ENCODE measurements at places on chromosomes 2 and 18.

DNA sequence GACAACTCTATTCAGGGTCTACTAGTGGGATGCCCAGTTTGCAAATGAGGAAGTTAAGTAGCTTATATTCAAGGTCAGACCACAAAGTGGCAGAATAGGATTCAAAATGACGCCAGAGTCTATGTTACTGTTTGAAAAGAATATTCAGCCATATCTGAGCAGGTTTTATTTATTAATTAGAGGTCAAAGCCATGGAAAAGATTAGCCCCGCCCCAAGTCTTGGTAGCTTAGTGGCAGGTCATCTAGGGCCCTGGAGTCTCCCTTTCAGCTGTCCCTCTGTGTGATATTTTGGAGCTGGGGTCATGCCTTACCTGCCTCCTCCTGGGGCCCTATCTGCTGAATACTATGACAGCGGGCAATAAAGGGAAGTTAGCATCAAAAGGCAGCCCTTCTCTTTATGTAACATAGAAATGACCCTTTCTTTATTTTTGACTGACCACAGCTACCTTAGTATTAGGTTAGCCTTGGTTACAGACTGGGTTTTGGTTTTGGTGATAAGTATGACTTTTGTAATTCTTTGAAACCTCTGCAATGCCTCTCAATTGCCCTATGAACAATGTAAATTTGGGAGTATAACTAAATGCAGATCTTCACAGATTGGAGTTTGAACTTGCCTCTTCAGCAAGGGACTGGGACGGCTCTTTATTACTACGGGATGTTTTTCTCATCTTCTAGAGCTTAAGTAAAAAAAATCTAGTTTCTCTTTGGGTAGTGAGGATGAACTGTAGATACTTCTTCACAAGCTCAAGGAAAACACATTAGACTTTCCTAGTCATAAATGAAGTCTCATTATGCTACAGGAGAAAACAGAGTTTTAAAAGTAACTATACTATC is 153.0 kb upstream of the ITGA4 start:
- no peak for DNase-seq

DNA sequence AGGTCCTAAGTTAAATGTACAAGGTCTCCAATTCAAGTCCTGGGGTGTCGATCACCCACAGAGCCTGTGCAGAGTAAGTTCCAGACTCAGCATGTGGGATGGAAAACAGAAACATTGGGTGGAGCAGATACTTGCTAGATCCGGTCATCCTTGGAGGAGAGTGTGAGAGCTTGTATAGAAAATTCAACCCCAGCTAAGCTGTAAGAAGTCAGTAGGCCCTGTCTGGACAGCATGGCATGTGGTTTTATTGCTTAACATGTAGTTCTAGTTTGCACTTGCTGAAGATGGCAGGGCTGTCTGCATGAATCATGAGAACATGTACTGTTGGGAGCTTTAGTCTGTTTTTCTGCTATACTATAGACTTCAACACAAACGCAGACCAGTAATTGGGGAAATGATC is 189.6 kb upstream of the RMP24 start:
- DNase-seq = no peak

DNA sequence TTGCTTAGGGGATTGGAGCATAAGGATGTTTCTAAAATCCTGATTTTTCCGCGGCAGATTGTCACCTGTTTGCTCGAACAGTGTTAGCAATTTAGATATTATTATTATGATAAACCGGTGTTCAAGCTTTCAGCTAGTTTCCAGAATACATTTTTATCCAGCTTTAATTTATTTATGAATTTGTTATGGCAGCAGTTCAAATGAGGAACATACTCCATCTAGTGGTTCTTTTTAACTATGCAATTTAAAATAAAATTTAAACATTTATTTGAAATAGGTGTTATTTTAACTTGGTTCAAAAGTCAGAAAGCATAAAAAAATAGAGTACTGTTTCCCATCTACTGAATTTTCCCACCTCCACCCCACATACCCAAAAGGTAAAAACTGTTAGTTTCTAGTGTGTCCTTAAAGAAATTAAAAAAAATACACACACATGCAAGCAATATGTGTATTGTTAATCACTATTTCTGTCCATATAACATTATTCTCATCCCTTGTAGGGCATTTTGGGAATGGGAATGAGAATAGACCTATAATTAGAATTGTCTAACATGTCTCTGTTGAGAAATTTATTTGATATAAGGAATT is 23.2 kb downstream of the ACOXL start:
- no peak for DNase-seq

GRCh38 chr2:69499242-69499641 is 62.0 kb upstream of the NFU1 start:
- no peak for DNase-seq

DNA sequence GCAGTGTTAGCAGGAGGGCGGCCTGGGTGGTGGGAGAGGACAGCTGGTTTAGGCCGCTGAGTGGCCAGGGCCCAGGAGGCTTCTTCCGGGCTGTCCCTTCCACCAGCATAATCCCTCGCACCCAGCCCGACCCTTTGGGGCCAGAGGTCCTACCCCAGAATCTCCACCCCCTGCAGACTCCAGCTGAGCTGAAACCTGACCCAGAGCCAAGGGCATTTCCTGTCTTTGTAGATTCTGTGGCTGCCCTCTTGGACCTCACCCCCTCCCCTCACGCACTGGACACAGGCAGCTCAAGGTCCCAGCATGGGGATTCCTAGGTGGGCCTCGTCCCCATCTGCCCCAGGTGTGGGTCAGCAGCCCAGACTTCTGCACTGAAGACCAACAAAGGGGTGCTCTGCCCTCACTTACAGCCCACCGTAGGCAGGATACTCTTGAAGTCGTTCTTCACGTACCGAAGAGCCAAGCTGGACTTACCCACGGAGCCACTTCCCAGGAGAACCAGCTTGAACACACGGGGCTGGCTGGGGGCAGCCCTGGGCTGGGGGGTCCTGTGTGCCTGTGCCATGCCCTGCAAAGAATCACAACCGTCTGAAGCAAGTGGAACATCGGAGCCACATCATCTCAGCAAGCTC is 4.8 kb downstream of the RAB17 start:
- DNase-seq = no peak

DNA sequence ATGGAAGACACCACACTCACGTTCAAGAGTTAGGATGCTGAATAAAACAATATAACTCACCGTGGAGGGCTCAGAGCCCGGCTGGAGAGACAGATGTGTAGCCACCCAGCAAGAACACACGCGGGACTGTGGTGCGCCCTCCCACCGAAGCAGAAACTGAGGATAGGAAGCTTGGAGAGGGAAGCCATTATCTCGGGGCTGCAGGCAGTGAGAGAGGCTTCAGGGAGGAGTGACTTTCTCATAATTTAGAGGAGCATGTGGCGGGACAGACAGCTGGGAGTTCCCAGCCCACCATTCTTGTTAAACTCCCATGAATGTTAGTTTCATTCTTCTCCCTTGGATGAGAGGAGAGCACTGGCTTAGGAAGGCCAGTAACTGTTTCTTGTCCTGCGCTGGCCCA is 96.4 kb downstream of the MAPRE2 start:
- no peak for DNase-seq

DNA sequence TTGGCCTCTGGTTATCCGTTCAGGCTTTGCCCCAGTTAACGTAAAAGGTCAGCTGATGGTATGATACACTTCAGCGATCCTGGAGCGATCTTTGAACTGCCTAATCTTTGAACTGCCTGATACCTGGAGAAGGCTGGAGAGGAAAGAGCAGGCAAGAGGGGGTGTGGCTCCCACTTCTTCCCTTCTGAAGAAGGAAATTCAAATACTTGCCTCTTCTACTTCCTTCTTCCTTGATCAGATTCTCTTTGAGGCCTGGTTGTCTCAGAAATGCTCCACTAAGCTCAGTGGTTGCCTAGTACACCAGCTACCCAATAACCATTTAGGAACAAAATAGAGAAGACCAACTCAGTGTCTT is 619 bp downstream of the GALM start:
- no peak for DNase-seq
